T-cell (primary cell): ENCODE measurements at places on chromosomes 16 and 17.
A peak's percentile ranks its signal among the peaks of the same experiment; 100 is the strongest.

DNA sequence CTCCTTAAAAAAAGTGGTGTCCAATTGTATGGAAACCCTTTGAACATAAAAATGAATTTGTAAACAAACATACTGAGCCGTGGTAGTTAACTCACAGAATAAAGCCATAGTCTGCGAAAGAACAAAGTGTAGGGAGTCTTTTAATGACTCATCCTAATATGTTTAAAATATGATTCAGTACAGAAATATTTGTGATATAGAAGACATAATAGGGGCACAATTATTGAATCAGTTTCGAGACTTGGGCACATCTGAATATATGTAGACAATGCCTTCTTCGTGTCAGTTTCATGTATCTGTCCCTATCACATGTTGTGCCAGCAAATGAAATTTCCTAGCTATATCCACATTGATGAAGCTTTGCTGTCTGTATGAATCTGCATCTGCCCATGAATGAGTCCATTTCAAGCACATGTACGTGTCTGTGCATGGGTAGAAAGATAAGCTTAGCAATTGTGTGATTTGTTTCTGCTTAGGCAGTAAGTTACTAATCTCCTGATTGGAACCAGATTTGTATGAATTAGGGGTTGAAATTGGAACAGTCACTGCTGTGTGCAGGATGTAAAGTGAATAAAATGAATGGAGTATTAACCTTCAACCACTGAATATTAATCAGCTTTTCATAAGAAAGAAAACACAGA is 112.5 kb upstream of the SOX9 start:
- DNase-seq: no peak

DNA sequence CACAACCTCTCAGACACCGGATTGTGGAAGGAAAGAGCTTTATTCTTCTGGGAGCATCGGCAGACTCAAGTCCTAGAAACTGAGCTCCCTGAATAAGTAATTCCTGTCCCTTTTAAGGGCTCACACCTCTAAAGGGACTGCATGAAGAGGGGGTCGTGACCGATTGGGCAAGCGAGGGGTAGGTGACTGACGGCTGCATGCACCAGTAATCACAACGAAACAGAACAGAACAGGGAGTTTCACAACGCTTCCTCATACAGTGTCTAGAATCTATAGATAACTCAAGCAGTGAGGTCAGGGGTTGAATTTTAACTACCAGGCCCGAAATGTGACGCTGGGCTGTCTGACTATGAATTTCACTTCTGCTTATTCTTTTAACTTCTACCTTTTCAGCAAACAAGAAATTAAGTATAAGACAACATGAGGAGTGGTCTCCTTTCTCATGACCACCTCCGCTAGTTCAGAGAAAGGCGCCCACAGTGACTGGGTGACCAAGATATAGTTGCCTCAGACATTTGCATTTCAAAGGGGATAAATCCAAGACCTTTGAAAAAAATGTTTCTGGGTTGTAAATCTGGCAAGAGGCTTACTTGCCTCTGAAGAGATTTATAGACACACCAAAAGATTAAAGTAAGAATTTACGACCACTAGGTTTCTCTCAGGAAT is 88.4 kb upstream of the ATF7IP2 start:
- no peak for DNase-seq

DNA sequence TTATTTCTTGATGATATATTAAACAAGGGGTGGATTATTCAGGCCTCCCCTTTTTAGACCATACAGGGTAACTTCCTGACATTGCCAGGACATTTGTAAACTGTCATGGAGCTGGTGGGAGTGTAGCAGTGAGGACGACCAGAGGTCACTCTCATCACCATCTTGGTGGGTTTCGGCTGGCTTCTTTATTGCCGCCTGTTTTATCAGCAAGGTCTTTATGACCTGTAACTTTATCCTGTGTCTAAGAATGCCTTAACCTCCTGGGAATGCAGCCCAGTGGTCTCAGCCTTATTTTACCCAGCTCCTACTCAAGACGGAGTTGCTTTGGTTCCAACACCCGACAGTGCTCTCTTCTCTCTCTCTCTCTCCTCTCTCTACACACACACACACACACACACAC is 221.9 kb downstream of the C16orf95 start:
- no peak for DNase-seq

DNA sequence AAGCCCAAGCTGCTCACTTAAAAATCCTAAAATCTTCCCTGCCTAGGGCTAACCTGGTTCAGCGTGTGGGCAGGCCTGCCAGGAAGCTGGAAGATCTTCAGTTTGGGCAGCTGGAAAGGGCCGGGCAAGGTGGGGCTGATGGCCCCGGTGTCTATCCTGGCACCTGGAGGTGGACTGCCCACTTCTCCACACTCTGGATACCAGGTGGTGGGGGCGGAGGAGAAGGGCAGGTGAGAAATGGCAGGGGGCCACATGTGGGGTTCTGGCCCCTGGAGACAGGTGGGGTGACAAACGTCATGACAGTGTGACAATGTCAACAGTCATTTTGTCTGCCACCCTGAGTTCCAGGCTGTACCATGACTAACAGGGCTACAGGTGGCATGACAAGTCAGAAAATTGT is 78.5 kb upstream of the C16orf82 start:
- no peak for DNase-seq

DNA sequence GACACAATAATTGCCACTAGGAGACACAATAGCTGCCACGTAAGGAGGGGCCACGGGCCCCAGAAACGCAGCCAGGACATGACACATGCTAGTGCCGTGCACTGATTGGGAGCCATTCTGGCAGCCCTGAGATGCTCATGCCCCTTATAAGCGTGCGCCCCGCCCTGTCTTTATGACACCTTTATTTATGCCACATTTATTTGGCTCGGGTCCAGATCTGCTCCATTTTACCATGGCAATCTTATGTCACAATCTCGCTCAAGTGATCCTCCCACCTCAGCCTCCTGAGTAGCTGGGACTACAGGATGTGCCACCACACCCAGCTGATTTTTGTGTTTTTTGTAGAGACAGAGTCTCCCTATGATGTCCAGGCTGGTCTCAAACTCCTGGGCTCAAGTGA is 43.8 kb upstream of the NF1 start:
- no peak for DNase-seq

- no peak for DNase-seq
These were observed 5.6 kb downstream of the MRPL27 start for GRCh38 chr17:50367401-50367800.

GRCh38 chr17:49090878-49091594 is 41.5 kb upstream of the B4GALNT2 start:
- DNase-seq: no peak

DNA sequence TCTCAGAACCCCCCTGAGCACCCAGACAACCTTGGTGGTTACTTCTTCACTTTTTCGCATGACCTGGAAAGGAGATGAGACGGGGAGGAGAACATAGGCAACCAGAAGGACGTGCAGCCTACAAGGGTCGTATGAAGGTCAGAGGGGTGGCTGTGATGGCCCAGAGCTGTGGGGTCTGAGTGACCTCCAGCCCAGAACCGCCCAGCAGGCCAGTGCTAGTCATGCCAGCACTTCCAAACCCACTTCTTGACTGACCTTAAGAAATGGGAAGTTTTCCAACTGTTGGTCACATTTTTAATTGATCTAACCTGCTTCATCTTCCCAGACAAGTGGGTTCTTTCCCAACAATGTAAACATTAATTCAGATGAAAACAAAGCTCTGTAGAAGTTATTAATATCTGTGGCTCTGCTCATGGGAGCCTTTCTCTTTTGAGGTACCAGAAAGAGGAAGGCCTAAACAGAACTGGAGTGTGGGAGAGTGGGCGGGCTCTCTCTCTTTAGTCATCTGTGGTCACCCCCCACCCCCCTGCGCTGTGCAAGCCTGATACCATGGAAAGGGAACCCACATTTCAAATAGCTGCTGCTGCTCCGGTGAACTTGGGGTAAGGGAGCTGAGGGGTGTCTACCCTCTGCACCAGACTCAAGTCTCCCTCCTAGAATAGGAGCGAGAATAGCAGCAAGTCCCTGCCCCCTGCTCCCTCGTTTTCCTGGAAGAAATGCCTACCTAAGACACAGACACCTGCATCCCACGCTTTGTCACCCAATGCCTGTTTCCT is 101.6 kb downstream of the RAB11FIP4 start:
- DNase-seq: no peak

DNA sequence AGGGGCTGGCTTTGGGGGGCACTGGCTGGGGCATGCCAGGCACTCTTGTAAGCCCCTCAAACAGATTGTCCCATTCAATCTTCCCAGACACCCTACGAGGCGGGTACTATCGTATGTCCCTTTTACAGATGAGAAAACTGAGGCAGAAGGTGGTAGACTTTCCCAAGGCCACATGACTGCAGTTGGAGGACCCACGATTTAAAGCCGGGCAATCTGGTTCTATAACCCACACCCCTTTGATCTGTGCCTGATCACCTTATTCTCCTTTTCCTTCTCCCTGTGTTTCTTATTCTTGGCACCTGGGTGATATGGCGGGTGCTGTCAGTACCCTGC is 146.3 kb upstream of the IRX3 start:
- DNase-seq: no peak

DNA sequence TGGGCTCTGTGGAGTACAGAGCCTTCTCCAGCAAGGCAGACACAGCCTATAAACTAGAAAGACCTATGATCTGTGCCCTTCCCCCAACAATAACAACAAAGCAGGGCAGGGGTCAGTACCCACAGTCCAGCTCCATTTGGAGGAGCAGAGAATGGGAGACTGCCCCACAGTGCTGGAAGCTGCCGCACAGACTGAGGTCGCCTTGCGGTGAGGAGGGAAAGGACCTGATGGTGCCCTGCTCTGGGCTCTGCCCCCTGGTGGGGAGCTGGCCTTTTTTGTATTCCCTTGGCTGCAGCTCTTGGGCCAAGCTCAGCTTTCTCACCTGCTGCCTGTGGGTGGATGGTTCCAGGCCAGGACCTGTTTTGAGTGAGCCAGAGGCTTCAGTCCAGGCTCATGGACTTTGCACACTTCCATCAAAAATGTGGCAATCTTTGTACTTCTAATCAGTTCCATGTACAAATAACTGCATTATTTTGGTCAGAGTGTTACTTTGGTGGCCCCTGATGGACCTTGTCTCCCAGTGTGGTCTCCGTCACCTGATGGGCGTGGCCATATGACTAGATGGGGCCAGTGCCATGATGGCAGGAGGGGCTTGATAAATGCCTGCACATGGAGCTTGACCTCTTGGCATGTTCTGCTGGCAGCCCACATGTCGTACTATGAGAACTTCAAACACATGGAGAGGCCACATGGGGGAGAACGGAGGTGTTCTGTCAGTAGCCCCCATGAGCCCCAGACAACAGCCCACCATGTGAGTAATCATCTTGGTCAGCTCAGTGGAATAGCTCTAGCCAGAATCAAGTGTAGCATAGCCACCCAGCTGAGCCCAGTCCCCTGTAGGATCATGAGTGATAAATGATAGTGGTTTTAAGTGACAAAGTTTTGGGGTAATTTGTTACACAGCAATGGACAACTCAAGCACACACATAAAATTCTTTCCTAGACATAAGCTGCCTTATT is 24.2 kb downstream of the B9D1 start:
- DNase-seq: peak; percentile 65

DNA sequence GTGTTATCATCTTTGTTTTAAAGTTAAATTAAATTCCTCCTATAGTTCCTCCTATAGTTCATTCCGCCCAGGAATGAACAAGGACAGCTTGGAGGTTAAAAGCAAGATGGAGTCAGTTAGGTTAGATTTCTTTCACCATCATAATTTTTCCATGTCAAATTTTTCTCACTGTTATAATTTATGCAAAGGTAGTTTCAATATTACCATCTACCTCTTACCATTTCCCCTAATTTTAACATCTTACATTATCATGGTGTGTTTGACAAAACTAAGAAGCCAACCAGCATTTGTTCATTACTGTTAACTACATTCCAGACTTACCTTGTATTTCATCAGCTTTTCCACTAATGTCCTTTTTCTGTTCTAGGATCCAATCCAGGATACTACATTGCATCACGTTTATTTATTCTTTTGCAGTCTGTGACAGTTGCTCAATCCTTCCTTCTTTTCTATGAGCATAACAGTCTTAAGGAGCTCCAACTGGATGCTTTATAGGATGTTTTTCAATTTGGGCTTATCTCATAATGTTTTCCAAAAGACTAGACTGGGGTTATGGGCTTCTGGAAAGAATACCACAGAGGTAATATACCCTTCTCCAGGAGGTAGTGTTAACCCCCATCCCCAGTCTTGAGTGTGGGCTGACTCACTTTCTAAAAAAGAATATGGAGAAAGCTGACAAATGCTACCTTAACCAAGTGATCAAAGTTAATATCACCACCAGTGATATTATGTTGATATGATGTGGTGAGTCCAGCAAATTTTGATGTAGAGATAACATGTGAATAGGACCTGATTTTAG is 158.5 kb downstream of the PPM1E start:
- DNase-seq: no peak

- no peak for DNase-seq
These were observed 317.8 kb downstream of the CA10 start for GRCh38 chr17:51840688-51841087.

DNA sequence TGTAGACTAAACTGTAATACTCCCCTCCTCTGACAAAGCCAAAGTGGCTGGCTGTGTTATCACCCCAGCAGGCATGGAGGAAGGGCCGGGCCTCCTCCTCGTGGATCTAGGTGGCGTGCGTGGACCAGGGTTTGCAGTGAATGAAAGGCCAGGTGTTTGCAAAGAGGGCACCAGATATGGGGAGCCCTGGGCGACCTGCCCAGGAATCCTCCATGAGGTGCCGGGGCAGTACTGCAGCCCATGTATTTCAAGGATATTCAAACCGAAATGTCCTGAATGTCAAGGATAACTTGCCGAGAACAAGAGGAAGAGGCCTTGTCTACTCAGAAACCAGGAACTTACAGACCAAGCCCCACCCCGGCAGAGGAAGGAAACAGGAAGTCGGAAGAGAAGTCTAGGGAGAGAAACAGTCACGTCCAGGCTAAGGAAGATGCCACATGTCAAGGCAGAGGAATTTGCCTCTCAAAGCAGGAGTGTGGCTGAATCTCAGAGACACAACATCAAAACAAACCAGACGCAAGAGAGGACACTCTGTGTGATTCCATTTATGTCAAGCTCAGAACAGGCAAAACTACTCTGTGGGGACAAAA is 13.7 kb upstream of the OSGIN1 start:
- DNase-seq: no peak

DNA sequence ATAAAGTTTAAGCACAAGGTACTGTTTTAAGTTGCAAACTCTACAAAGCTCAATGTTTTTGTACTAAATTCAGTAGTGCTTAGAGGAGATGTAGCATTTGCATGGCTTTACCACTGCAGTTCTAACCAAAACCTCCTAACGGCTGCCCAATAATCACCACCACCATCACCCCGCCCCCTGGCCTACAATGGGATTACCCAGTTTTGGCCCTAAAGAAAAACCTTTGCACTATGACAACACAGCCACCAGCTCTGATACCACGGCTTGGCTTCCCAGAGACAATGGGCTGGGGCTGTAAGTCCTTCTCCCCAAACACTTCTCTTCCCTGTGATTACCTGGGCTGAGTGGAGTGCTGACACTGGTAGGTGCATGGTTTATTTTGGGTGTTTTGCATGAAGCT is 58.4 kb upstream of the MTMR4 start:
- DNase-seq: no peak

- peak; percentile 70 for DNase-seq
These were observed 543 bp downstream of the STX4 start for GRCh38 chr16:31033709-31034492.

- DNase-seq: no peak
These were observed 55.4 kb downstream of the NLK start for GRCh38 chr17:28097901-28098300.

- no peak for DNase-seq
These were observed 15.5 kb downstream of the SNX11 start for GRCh38 chr17:48123111-48123510.

GRCh38 chr17:43536236-43536992 is 9.7 kb downstream of the ETV4 start:
- DNase-seq: no peak

- no peak for DNase-seq
These were observed 7.0 kb downstream of the DHX40 start for GRCh38 chr17:59572301-59572924.
